ENCODE measurements at places on chromosomes 16 and 17.

DNA sequence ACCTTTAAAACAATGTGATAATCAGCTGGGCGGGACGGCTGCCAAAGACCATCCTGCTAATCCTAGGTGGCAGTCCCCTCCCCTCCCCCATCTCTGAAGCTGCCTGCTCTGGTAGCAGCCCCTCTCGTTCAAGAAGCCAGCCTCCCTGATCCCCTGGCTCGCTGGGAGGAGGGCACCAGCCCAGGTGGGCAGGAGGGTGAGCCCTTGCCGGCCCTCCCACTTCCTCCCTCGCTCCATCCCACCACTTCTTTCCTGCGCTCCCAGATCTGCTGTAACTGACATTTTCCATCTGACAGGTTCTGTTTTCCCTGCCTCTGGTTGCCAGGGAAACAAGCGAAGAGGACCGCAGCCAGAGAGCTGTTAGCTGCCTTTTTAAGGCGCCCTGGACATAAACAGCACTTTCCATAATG, 155.7 kb upstream of the TNRC6C start:
- DNase-seq = no peak

DNA sequence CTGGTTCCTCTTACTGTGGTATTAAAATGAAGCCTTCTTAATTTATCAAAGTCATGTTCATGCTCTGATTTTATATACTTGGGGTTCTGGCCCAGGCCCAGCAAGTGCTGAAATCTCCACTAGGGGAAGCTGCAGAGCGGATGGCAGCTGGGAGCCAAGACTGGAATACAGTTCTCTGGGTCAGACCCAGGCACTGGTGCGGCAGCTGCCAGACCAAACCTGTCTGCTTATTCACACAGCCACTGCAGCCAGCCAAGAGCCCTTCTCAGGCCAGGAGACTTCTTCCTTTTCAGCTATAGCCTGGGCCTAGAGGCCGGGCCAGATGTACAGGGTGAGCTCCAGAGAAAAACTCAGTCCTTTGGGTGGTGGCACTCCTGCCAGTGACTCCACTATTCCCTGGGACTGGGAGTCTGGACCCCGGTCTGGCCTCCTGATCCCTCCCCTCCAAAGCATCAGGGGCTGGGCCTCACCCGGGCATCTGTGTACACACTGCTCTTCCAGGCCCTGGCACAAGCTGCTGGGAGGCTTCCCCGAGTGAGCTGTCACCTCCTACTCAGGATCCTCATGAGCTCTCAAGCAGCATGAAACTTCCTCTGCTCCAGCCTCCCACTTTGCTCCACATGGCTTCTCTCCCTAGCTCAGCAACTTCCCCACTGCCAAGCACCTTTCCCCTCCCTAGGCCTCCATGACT, 24.4 kb downstream of the ATP6V0D1 start:
- no peak for DNase-seq

DNA sequence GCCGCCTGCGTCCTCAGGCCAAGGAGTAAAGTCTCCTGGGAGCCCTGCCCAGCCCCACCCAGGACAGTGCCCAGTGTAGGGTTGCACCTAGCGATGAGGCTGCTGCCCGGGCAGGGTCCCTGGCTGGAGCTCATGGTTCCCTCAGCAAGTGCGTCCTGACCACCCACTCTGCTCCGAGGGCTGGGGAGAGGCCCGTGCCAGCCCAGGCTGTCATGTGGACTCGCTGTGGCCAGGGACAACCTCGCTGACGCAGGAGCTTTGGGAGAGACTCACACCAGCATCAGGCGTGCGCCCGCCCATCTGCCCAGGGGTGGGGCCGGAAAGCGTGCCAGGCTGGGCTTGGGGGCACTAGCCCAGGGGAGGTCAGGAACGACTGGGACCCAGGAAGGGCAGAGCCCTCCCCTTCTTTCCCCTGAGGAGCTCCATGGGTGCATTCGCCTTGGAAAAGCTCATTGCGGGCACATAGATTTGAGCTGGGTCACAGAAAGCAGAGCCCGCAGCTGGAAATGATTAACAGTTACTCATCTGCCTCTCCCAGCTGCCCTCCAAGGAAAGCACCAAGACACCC, 19.7 kb downstream of the DPEP1 start:
- DNase-seq = no peak

GRCh38 chr17:50264263-50265113, 9.8 kb upstream of the TMEM92 start:
- DNase-seq = no peak

GRCh38 chr17:731644-732066, 741 bp upstream of the TLCD3A start:
- DNase-seq = no peak

Measured in activated CD8-positive, alpha-beta memory T cell treated with anti-CD3 and anti-CD28 coated beads for 24 hours (primary cell).